ENCODE measurements at places on chromosomes 2 and 18. TPM values are rescaled to one million over a fixed set of nuclear protein-coding genes. Genes with fewer than 3 reads are reported as not detected.
A peak's percentile ranks its signal among the peaks of the same experiment; 100 is the strongest.

Gene RAD51AP2
- not detected for total RNA-seq

Gene IL36A
- total RNA-seq = not detected

Gene SERPINE2
- 155 TPM for total RNA-seq

- H3K27ac ChIP-seq = peak overlapping the region; percentile 1
- H3K4me1 ChIP-seq = peaks cover 25% of the 10 kb centered on the region
- no peak overlapping the region for H3K4me3 ChIP-seq
- H3K36me3 ChIP-seq = peaks cover 70% of the 10 kb centered on the region
Observed at GRCh38 chr2:28904295-28904694, 9.8 kb downstream of the WDR43 start.

Gene ARHGAP28
- total RNA-seq = not detected

- no peaks in the 10 kb centered on the region for H3K27me3 ChIP-seq
- peaks cover 16% of the 10 kb centered on the region for H3K4me1 ChIP-seq
- H3K27ac ChIP-seq = peak overlapping the region; percentile 24
- no peaks in the 10 kb centered on the region for H3K36me3 ChIP-seq
Observed at GRCh38 chr18:62399781-62400308, 74.7 kb downstream of the TNFRSF11A start.

- peak overlapping the region; percentile 95 for H3K27ac ChIP-seq
- peaks cover 69% of the 10 kb centered on the region for H3K4me1 ChIP-seq
- H3K36me3 ChIP-seq = no peaks in the 10 kb centered on the region
- DNase-seq = peak; percentile 95
Observed at GRCh38 chr2:9797681-9798556, 45.4 kb upstream of the TAF1B start.

DNA sequence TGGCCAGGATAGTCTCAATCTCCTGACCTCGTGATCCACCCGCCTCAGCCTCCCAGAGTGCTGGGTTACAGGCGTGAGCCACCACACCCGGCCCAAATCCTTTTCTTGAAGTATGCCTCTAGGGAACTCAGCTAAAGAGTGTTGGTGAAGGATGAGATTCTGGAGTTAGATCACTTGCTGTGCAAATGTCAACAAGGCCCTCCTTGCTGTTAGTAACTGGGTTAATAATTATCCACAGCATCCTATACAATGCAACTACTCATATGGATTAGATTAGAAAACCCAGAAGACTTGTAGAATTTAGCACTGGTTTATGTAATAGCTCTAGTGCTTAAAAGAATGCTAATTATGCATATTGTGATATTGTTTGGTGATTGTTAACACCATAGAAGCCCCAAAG lies 310.8 kb upstream of the TFPI start:
- H3K27me3 ChIP-seq = no peaks in the 10 kb centered on the region
- H3K36me3 ChIP-seq = no peaks in the 10 kb centered on the region
- no peaks in the 10 kb centered on the region for H3K4me1 ChIP-seq
- H3K27ac ChIP-seq = no peak overlapping the region

- no peak overlapping the region for H3K4me3 ChIP-seq
- DNase-seq = no peak
- no peaks in the 10 kb centered on the region for H3K36me3 ChIP-seq
- no peak overlapping the region for H3K27ac ChIP-seq
- H3K4me1 ChIP-seq = no peaks in the 10 kb centered on the region
Observed at GRCh38 chr2:21800356-21800755, 676.6 kb downstream of the TDRD15 start.

DNA sequence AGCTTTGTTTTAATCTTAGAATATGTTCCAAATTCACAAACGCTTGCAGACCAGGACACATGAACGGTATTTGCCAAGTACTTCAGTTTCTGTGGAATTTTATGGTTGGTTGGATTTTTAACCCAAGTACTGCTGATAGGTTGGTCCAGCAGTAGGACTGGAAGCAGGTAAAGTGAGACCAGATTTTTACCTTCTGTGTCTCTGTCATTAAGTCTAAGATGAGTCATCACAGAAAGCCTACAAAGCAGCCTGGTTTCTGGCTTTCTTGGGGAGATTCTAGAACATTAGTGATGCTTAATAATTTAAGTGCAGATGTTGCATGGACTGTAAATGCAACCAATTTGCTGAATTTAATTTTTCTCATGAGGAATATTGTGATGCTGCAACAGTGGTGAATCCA lies 100.5 kb downstream of the SCG2 start:
- H3K27ac ChIP-seq = no peak overlapping the region
- H3K36me3 ChIP-seq = no peaks in the 10 kb centered on the region
- DNase-seq = no peak
- no peaks in the 10 kb centered on the region for H3K27me3 ChIP-seq
- H3K4me1 ChIP-seq = no peaks in the 10 kb centered on the region

DNA sequence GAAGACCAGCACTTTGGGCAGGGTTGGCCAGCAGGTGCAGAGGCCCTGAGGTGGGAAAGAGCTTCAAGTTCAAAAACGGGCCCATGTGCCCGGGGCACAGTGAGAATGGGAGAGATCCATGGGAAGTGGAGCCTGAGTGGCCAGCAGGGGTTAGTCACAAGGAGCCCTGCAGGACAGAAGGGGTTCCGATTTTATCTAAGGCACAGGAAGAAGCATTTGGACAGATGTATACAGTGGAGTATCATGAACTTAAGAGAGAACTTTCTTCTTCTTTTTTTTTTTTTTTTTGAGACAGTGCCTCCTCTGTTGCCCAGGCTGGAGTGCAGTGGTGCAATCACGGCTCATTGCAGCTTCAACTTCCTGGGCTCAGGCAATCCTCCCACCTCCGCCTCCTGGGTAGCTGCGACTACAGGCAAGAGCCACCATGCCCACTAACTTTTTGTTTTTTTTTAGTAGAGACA lies 24.0 kb downstream of the WIPF1 start:
- no peak overlapping the region for H3K27ac ChIP-seq
- 0 out of 2 replicates have a peak, but pooled peaks cover 5% of the 10 kb centered on the region for H3K4me1 ChIP-seq
- no peak for DNase-seq
- H3K36me3 ChIP-seq = no peaks in the 10 kb centered on the region

DNA sequence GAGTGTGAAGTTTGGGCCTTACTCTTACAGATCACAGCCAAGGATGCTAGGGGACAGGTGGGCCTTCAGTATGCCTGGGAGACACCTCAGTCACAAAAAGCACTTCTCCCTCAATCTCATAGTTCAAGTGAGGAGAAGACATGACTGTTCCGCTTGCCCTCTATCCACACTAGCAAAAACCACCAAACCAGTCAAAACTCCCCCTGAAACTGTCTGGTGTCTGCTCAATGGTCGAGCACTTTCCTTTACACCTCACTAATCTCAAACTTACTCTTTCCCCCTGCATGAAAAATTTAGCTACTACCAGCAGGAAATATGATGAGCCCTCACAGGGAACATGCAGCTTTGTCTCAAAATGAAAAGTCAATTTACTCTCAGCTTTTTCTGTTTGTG lies 232.2 kb downstream of the TRIB2 start:
- no peaks in the 10 kb centered on the region for H3K27me3 ChIP-seq
- no peak for DNase-seq
- H3K27ac ChIP-seq = no peak overlapping the region
- H3K4me3 ChIP-seq = no peak overlapping the region
- no peaks in the 10 kb centered on the region for H3K36me3 ChIP-seq

GRCh38 chr2:1777781-1778180 lies 33.5 kb upstream of the PXDN start:
- no peak for DNase-seq
- H3K36me3 ChIP-seq = no peaks in the 10 kb centered on the region
- peaks cover 54% of the 10 kb centered on the region for H3K27me3 ChIP-seq
- H3K4me1 ChIP-seq = no peaks in the 10 kb centered on the region
- no peak overlapping the region for H3K27ac ChIP-seq

Data from PC-9 (cell line).